ENCODE measurements at places on chromosomes 1 and 21.

DNA sequence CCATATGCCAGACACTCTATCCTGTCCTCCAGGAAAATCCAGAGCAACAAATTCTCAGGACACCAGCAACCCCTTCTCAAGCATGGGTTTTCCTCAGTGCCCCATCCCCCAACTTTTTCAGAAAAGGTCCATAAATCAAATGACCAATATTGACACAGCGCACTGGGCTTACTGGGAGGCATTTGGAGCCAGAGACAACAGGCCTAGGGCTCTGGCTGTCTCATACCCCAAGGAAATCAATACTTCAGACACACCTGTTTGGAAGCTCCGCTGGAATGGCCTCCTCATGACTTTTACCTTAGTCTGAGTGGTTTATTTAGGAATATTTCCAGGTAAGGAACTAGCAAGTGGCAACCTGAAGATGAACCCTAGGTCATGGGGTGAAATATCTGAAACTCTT lies 66.9 kb upstream of the TNR start:
- DNase-seq = no peak

GRCh38 chr1:64090436-64090835 lies 113.0 kb upstream of the UBE2U start:
- no peak for DNase-seq

DNA sequence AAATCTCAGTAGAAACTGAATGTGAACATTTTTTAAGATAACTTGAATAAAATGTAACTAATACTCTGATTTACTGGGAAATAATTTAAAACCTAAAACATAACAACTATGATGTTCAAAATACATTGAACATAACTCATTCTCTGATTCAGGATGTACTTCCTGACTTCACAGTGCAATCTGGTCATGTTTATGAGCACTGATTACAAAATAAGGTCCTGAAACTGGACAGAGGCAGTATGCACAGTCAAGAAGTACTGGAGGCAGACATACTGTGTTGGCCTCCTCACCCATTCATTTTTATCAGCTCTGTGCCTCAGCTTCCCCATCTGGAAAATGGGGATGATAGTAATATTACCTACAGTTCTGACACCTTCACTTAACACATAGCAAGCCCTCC lies 651.3 kb downstream of the PTPRC start:
- no peak for DNase-seq

- no peak for DNase-seq
Observed at GRCh38 chr1:66563941-66564630, 30.1 kb downstream of the SGIP1 start.

GRCh38 chr1:30023339-30024022 lies 699.9 kb downstream of the MATN1 start:
- no peak for DNase-seq

DNA sequence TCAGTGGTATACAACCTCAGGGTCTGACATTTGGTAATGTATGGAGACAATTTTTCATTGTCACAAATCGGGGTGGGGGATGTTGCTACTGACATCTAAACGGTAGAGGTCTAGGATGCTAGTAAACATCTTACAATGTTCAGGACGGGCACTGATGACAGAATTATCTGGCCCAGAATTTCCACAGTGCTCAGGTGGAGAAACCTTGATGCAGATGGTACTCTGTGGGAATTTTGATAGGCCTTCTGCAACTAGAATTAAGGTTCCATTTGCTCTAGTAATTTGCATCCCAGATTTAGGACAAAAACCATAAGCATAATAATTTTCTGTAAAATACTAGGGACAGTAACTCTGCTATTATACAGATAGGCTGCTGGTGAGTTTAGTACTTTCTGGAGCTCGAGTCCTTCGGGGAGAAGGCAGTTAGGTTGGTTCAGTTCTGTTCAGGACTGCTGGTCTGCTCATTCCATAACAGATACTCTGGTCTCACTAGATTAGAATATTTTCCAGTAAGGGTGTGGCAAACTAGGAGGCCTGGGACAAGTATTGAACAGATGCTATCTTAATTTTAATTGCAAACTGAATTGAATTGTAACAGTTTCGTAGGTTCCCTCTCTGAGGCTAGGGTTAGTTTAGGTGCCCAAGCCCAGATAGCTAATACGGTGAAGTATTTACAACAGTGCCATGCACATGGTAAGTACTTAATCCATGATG lies 11.4 kb downstream of the METTL13 start:
- DNase-seq = no peak

GRCh38 chr1:154695985-154696384 lies 88.0 kb upstream of the ADAR start:
- no peak for DNase-seq

- peak; percentile 64 for DNase-seq
Observed at GRCh38 chr1:78649628-78650027, at the start of gene IFI44. Gene IFI44 (plus strand): TSS chr1:78649831. CDS start chr1:78650196, 365 bp downstream.

- DNase-seq = no peak
Observed at GRCh38 chr1:116130356-116130755, 19.2 kb downstream of the MAB21L3 start.

DNA sequence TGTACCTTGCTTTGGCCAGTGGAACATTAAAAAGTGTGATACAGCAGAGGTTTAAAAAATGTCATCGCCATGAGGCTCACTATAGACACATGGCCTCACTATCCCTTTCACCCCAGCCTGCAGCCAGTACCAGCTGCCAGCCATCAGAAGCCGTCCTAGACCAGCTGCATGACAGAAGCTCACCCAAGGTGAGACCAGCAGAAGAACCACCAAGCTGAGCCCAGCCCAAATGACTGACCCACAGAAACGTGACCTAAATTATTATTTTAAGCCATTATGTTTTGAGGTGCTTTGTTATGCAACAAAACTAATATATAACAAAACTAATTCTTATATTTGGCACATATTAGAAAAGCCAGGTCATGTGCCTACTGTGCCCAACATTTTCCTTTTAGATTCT lies 91.1 kb downstream of the KCNN3 start:
- no peak for DNase-seq

DNA sequence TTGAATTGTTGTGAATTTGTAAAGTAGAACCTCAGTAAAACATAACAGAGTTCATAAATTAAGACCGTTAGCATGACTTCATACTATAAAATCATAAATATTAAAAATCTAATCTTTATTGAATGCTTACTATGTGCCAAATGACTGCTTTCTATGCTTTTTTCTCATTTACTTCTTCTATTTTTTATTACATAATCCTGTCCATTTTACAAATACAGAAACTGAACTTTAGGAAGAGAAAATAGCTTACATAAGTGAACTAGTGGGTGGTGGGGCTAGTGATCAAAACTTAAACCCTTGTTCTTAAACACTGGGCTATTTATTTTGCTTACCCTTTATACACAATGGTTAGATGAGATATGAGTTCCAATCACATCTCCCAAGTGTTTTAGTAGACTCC lies 122.3 kb downstream of the ZC3H11B start:
- DNase-seq = no peak

GRCh38 chr1:226606311-226607267 lies 58.0 kb downstream of the STUM start:
- no peak for DNase-seq

DNA sequence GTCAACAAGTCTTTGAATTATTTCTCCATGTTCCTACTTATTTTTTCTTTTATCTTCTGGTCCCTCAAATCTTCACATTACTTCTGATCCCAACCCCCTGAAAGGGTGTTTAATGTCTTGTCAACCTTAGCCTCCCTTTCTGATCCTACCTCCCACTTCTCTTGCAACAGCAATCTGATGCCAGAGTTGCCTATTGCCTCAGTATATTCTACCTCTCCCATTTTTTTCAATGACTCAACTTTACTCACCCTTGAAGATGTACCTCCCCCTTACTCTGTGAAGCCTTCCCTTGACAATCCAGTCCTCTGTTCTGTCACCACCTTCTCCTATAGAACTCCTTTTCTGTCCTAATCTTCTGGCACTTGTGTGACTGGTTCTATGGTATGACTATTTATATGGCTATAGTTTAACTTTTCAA lies 99.5 kb upstream of the CD55 start:
- no peak for DNase-seq

DNA sequence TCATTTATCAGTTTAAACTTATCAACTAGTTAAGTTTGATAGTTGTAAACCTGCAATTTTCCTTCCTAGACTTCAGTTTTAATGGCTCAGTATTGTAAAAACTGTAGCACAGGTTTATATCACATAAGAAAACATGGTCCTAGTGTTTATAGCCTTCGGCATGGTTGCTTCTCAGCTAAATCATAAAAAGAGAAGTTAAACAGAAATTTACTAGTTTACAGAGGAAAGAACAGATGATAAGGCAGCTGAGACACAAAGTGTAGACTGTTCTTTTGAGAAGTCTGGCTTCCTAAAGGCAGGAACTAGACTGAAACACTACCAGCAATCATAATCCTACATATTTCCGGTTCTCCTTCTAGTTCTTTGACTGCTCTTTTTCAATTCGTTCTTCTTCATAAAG lies 39.8 kb downstream of the WNT2B start:
- no peak for DNase-seq

GRCh38 chr1:221911714-221912113 lies 169.8 kb upstream of the DUSP10 start:
- peak; percentile 49 for DNase-seq

- no peak for DNase-seq
Observed at GRCh38 chr1:34476371-34476770, 278.5 kb upstream of the GJB5 start.

DNA sequence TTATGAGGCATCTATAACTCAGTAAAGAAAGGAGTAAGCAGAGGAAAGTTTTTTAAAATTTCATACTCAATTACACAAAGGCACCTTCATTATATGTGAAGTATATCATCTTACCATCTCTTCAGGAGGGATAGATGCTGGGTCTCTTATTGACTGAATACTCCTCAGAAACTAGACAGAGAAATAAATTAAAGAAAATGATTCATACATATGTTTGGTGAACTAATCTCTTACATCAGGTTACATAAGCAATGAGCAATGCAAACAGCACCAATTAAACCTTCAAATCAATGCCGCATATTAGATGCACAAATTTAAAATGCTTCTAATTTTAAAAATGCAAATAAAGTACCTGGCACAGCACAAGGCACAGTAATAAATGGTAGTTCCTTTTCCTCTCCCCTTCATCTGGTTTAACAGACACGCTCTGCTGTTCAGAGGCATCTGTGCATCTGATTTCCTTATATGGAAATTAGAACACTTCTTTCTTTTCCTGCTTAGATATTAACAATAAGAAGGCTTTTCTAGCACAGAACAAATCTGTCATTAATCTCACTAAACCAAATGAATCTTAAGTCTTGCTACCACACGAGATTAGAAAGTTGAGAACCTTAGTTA lies 20.0 kb downstream of the SCYL3 start:
- DNase-seq = no peak

DNA sequence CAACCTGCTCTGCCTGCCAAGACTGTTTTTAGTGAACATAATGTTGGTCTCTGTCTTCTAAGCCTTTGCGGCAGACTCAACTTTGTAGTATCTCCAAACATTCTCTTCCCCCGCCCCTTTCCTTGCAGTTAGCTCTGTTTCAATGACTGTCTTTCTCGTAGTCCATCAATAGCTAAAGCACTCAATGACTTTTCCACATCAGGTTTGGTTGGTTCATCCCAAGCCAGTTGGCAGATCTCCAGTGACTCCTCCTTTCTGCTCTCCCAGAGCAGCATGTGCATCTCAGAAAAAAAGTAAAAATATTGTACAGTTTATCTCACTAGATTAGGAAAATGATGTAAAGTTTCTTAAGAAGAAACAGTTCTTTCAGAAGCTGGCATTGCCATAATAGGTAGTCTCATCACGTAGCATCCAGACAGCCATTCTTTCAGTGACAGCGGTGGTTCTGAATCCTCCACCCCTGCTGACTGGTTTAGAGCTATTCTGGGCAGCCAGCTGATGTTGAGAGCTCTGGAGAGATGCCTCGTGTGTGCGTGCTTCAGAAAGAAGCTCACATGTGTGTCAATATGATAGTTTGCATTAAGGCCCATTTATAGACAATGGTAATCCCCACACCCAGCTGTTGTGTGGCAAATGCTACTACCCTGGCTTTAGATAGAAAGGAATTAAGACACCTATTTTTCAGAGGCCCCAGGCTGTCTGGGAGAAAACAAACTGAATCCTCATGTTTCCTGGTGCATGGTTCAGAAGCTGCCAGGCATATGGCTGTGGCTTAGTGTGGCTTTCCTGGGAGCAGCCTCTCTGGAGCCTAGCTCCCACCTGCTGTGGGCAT lies 53.2 kb downstream of the CNN3 start:
- no peak for DNase-seq

DNA sequence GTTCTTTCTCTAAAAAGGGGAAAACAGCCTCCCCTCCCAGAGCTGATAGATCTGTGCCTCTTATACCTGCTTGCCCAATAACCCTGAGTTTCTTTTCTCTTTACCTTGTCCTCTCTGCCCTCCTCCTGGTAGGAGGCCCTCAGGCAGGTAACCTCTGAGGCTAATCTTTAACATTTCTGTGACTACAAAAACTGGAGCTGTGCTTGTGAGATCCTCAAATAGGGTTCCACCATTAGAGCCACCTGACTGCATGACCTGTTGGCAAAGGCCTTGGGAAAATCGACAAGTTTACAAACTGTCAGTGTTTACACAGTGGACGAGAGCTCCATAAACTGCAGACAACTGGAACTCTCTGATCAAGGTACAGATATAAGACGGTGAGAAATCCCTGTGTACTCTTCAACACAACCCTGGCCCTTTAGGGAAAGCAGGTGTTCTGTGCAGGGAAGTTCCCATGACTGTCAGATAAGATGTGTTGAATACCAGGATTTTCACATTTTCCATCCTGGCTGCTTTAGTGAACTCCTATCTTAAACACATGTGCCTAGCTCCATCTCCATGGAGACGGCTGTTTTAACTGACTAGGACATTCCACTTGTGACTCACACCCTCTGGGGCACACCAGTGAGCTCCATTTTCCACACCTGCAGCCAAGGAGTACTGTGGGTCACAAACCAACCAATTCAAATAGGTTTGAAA lies 38.3 kb downstream of the ECE1 start:
- no peak for DNase-seq

GRCh38 chr1:80779275-80779674 lies 1021.5 kb upstream of the ADGRL2 start:
- DNase-seq = no peak

GRCh38 chr21:45288441-45288841 lies 746 bp upstream of the POFUT2 start:
- DNase-seq = no peak

- no peak for DNase-seq
Observed at GRCh38 chr1:8388732-8389562, 71.0 kb downstream of the SLC45A1 start.

DNA sequence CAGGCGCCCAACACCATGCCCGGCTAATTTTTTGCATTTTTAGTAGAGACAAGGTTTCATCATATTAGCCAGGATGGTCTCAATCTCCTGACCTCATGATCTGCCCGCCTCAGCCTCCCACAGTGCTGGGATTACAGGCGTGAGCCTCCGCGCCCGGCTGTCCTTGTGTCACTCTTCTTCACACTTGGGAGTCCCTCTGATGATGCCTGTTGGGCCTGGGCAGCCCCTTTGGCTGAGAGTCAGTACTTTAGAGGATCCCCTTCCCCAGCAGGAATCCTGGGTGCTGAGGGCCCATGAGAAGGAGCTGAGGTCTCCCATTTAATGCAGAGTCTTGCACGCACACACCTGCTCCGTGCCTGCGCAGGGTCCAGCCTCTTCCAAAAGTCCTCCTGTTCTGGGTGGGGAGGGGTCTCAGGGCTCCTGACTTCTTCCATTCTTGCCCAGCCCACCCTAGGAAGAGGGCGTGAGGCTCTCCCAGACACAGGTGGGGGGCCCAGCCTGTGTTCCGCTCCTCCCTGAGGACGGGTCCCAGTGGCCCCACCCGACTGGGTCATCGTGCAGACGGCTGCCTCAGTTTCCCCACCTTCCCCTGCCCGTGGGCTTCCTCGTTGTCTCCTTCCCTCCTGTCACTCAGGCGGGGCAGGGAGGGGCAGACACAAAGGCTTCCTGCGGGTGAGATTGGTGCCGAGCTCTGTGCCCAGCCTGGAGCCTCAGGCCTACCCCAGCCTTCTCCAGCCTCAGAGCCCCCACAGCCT lies 3.9 kb downstream of the TTLL10 start:
- no peak for DNase-seq
